ENCODE measurements at places on chromosomes 12 and 14.

DNA sequence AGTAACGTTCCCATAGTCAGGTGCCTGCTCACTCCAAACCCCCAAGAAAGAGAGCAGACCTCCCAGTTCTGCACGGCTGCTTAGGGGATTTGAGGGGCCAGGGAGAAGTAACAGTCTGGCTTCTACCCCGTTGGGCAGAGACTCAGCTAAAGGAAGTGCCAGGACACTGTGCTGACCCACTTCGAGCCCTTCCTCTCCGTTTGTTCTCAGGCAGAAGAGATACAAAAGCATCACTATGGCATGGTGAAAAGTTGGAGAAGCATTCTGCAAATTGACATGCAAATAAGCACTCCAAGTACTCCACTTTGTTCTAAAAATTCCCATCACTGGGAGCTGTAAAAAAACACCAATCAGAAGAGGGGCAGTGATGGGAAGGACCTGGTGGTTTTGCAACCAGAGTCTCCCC is 239.1 kb downstream of the EGLN3 start:
- no peak for DNase-seq

DNA sequence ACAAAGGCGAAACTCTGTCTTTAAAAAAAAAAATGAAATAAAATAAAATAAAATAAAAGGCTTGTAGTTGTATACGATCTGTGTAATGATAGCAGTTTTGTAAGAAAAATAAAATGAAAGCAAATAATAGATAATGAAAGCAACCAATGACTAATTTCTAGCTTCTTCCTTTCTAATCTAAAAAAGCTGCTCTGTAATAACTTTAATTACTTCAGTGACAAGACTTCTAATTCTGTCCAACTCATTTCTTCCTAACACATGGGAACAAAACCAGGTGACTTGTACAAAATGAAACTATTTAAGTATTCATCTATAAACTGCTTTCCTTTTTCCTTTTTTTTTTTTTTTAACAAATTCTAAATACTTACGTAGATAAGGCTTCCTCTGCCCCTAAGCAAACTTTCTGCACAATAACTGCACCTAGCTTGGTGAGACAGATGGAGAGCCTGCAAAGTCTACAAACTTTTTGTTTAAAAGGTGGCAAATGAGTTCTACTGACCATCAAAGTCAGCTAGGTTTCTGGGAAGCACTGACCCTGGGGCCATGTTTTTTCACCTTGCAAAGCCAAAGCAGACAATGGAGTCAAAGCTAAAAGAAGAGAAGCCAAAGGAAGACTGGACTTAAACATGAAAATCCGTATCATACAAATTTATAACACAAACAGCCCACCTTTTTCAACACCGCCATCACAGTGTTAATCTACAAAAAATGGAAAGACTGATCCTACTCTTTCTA is 28.2 kb downstream of the DENND5B start:
- no peak for DNase-seq

- DNase-seq = no peak
These were observed 661.1 kb downstream of the VRK1 start for GRCh38 chr14:97458255-97458654.

DNA sequence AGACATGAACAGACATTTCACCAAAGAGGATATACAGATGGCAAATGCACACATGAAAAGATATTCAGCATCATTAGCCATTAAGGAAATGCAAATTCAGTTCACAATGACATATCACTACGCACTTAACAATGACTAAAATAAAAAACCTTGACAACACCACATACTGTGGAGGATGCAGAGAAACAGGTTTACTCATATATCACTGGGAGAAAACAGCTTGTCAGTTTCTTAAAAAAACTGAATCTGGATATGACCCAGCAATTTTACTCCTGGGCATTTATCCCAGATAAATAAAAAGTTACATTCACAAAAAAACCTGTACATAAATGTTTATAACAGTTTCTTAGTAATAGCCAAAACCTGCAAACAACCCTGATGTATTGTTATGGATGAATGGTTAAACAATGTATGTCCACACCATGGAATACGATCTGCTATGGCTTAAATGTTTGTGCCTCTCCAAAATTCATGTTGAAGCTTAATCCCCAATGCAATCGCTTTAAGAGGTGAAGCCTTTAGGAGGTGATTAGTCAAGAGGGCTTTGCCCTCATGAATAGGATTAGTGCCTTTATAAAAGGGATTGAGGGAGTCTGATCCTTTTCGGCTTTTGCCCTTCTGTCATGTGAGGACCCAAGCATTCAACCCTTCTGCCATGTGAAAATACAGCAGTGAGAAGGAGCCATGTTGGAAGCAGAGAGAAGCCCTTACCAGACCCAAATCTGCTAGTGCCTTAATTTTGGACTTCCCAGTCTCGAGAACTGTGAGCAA is 36.0 kb upstream of the PPP4R3A start:
- no peak for DNase-seq

- no peak for DNase-seq
These were observed 8.7 kb upstream of the C1RL start for GRCh38 chr12:7117670-7118069.

- DNase-seq = no peak
These were observed 218.0 kb downstream of the ZFP36L1 start for GRCh38 chr14:68574906-68575305.

DNA sequence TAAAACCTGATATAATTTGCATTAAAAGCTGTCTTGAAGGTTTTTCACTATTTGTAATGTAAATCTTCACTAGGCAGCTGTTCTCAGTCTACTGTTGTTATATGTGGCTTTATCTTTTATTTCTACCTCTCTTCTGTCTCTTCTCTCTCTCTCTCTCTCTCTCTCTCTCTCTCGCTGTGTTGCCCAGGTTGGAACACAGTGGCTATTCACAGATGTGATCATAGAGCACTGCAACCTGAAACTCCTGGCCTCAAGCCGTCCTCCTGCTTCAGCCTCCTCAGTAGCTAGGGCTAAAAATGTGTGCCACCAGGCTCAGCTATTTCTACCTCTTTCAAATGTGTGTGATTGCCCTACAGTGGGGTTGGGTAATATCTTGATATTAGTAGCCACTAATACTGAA is 21.1 kb downstream of the FUT8 start:
- DNase-seq = no peak

DNA sequence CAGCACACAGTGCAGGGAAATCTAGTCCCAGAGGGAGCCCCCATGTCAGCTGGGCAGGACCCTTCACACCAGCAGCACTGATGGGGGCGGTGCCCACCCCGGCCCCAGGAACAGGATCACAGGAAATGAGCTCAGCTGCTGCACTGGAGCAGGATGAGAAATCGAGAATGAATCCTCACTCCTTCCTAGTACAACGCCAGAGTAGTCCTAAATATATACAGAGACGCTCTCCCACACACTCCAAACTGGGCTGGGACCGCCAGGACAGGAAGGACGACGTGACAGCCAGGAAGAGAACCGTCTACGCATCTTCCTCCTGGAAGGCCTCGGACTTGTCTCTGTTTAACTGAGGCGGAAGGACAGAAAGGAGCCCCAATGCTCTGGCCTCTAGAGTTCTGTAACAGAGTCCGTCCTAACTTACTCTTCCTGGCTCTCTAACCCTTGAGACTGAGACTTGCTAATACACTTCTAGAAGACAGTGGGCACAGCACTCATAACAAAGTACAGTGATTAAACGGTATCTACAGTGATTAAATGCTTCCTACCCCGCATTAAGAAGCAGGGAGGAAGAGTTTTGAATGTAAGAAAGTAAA is 33.4 kb downstream of the CDC42BPB start:
- no peak for DNase-seq

DNA sequence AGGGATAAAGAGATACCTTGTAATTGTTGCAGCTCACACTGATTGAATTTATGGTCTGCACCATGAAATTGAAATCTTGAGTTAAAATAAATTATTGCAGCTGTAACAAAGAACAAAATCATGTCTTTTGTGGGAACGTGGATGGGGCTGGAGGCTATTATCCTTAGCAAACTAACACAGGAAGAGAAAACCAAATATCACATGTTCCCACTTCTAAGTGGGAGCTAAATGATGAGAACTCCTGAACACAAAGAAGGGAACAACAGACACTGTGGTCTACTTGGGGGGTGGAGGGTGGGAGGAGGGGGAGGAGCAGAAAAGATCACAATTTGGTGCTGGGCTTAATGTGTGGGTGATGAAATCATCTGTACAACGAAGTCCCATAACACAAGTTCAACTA is 22.6 kb downstream of the ERP27 start:
- DNase-seq = no peak

- DNase-seq = no peak
These were observed 256.6 kb downstream of the BTG1 start for GRCh38 chr12:91889059-91889458.

- DNase-seq = peak; percentile 3
These were observed 35.4 kb downstream of the SPTLC2 start for GRCh38 chr14:77580964-77581505.

DNA sequence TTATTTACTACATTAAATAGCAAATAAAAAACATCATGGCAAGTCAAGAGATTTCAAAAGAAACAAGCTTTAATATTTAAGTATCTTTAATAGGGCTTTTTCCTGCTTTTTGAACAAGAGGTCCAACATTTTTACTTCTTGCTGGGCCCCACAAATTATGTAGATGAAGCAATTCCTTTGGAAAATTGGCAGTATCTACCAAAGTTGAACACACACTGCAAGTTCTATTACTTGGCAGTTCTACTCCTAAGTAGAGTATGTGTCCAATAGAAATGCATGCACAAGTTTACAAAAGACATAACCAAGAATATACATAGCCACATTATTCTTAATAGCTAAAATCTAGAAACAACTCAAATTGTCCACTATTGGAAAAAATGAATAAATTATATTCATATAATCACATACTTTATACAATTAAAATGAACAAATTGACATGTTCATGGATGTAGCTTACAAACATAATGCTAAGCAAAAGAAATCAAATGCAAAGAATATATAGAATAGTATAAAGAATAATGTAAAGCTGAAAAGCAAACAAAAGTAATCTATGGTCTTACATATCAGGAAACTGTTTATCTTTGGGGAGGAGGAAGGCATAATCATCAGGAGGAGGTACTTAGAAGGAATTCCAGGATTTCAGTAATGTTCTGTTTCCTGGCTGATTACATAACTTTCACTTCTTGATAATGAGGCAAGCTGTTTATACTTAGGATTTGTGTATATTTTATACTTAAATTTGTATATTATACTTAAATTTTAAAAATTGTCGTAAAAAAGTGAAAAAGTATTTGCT is 6.5 kb upstream of the TMBIM4 start:
- DNase-seq = no peak

DNA sequence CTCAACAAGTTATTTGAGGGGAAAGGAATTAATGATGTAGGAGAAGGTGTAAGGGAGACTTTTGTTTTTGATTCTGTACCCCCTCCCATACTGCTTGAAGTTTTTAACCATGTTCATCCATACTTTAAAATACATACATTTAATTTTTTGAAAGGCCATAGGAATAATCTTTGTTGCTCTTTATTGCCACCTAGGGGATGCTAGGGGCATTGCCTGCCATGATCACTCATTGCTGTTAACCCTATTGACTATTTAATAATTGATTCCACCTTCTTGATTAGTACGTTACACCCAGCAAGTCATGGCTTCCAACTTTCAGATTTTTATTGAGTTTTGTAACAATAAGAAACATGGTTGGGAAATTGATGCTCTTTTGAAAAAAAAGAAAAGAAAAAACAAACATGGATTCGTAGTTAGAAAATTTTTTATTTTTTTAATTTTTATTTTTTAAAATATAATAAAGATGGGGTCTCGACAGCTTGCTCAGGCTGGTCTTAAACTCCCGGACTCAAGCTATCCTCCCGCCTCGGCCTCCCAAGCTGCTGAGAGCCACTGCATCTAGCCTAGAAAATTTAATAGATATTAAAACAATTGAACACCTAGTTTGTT is 8.5 kb upstream of the PRKAB1 start:
- no peak for DNase-seq

DNA sequence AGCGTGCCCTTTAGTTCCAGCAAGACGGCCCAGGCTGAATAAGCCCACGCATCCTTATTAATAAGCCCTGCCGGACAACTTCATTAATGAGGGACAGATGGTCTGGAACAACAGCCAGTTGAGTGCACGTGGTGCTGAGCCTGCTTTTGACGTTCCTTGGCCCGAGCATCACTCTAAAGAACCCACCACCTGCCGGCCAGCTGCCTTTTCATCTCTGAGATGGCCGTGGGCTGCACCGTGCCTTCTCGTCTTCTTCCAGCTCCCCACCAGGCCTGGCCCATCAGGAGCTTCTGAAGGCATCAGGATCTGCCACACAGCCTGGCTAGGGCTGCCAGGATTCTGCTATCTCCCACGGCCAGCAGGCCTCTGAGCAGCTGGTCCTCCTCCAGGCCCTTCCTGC is 80.0 kb downstream of the AACS start:
- DNase-seq = no peak

- DNase-seq = no peak
These were observed 47.2 kb downstream of the ATL1 start for GRCh38 chr14:50607181-50607580.

GRCh38 chr14:32744811-32745445 is 193.8 kb upstream of the NPAS3 start:
- DNase-seq = no peak
